ENCODE measurements at places on chromosomes 6 and 20. TPM values are rescaled to one million over a fixed set of nuclear protein-coding genes. Genes with fewer than 3 reads are reported as not detected.

The ARG1 gene
- total RNA-seq, result not detected

The RBBP8NL gene
- total RNA-seq, result not detected

The SIGLEC1 gene
- not detected for total RNA-seq

The PHACTR1 gene
- not detected for total RNA-seq

DNA sequence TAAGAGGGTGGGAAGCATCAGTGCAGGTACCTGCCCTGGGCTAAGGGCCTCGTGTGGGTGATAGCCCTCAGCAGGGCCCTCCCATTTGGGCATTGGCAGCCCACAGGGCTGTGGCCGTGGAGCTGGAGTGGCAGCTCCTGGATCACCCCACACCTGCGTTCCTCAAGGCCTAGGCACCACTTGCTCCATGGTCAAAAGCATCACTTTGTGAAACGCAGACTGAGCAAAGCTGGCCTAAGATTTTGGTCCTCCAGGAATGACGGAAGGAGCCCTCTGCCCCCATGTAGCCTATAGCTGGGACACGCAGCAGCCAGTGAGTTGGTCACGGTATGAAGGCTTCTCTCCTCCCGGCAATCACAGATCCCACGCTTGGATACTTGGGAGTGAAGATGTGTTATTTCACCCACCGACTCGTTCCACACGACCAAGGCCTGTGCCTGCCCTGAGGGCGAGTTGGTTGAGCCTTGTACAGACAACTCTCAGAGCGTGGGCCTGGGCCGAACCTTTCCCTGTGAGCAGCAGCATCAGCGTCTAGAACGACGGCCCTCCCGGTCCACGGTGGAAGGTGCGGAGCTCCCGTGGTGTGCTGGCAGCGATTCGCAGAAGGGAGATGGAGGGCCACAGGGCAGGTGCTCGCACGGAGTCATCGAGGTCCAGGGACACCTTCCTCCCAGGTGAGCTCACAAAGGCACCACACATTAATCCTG lies 39.7 kb downstream of the THBS2 start:
- no peak for DNase-seq

DNA sequence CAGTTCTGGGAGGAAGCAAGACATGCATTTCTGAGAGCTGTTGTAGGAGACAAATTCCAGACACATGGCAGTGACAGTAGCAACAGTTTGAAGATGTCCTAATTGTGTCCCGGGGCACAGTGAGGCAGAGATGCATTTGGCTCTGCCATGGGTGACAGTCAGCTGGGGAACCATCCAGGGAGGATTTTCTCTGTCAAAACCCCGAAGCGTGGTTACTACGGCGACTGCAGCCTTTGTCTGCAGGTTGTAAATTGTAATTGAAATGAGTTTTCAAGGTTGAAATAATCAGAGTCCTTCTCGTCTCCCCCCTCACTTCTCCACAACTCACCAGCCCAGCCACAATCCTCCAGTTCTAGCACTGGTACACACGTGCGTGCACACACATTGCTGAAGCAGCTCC lies 100.1 kb downstream of the GRM4 start:
- no peak for DNase-seq

Measured in activated CD4-positive, alpha-beta T cell treated with anti-CD3 and anti-CD28 coated beads for 36 hours (primary cell).